Stimulated activated CD4-positive, alpha-beta T cell treated with anti-CD3 and anti-CD28 coated beads, Interleukin-1b, Interleukin-23, amount 100 ng/mL, for 48 hours (primary cell): ENCODE measurements at places on chromosomes 1 and 21.
A peak's percentile ranks its signal among the peaks of the same experiment; 100 is the strongest.

GRCh38 chr21:44920694-44921604, at the start of gene ITGB2:
Gene ITGB2, minus strand, starts transcription at chr21:44920899. Its CDS starts 10,117 bp downstream, at chr21:44910782.
- DNase-seq = peak; percentile 77

GRCh38 chr1:223421025-223421424, 27.8 kb downstream of the CCDC185 start:
- no peak for DNase-seq

DNA sequence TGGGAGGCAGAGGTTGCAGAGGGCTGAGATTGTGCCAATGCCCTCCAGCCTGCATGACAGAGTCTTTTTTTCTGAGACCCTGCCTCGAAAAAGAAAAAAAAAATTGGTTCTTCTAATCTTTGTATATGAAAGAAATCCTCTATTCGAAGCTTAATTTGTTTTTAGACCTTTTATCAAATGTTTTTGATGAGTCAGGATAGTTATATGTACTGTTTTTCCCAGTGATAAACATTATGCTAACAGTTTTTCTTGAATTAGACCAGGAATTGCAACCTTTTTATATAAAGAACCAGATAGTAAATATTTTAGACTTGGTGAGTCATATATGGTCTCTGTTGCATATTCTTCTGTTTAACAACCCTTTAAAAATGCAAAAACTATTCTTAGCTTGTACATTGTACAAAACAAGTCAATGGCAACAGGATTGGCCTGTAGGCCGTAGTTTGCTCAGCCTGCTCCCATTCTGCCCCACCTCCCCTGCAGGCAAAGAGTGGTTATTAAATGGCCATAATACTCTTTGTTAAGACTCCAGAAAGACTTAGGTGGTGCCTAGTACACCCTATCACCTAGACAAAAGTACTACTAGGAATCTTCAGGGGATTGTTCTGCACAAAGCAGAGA, 45.2 kb downstream of the LYST start:
- no peak for DNase-seq

- DNase-seq = no peak
Measured at GRCh38 chr1:118812555-118812954, 175.6 kb downstream of the TBX15 start.

DNA sequence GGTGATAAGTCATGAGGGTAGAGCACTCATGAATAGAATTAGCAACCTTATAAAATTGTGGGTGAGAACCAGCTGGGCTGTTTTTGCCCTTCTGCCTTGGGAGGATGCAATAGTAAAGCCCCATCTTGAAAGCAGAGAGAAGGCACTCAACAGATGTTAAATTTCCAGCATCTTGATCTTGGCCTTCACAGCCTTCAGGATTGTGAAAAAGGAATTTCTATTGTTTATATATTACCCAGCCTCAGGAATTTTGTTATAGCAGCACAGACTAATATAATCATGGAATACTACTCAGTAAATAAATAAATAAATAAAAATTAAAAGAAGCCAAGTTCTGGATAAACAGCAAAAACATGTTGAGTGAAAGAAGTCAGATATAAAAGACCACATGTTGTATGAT, 175.2 kb downstream of the KCNT2 start:
- no peak for DNase-seq

DNA sequence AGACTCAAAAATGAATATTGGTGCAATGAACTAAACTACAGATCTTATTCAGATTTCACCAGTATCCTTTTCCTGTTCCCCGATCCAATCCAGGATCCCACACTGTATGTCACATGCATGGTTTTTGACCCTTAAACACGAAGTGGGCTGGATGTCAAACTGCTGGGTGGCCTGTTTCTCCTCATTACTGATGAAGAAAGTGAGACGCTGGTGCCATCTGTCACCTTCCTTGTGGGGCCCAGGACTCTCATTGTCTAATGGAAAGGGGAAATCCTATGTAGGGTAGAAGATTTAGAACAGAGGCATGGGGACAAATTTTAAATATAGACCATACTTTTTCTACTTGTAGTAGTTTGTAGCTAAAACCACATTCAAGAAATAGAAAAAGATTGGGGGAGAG, 56.2 kb downstream of the DISC1 start:
- no peak for DNase-seq
